ENCODE measurements at places on chromosomes 4 and X.
A peak's percentile ranks its signal among the peaks of the same experiment; 100 is the strongest.

DNA sequence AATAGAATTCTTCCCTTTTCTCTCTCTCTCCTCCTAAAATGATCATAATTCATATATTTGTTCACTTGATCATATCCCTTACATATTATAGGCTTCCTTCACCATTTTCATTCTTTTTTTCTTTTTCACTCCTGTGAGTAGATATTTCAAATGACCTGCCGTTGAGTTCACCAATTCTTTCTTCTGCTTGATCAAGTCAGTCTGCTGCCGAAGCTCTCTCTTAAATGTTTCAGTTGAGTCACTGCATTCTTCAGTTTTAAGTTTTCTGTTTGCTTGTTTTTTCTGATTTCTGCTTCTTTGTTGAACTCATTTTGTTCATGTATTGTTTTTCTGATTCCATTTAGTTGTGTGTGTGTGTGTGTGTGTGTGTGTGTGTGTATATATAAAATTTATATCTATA is 354.3 kb downstream of the GPAT3 start:
- no peak for DNase-seq

DNA sequence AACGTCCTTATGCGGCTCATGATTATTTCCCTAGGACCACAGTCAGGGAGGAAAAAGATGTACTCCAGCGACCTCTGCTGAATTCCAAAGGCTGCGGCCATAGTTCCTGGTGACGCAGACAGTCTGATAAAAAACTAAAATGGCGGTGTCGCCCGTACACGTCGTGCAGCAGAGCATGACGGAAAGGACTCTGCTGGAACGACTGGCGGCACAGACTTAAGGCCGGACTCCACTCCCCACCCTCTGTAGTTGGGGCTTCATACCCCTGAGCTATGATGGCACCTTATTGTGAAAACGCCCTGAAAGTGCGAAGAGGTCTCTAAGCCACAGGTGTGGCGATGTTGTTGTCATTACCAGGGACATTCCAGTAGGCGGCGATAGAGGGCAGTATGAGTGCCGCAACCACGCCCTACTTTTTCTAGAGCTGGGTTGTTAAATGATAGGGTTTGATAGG is 90.0 kb upstream of the EDA2R start:
- DNase-seq = peak; percentile 73

DNA sequence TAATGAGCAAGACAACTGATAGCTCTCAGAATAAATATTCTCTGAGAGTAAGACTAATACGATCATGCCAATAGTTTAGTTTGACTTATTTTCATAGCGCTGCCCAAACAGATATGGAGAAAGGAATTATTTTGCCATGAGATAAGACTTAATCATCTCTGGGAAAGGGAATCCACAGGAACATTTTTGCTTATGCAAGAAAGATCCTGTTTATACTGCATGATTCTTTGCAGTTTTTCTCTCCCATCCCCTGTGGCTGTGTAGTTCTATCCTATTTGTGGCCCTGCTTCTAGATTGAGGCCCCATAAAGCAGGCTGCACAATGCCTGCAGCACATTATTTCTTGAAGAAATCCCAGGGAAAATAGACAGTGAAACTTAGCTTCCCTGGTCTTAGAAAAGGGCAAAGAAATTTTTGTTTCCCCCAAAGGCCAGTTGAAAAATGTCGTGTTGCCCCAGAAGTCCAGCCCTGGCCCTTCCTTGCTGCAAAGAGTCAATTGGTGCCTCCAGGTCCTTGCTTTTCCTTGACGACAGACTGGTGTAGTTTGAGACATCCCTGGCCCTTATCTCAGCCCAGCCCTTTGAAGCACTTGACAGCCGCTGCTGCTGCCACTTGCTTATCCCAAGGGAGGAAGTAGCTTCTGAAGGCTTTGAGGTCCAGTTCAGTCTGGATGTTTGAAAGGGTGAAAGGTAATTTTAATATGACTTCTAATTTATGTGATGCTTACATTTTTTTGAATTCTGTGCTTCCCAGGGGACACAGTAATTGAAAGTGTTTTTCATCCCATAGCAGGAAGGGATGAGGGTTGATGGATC is 45.0 kb upstream of the SH3RF1 start:
- peak; percentile 11 for DNase-seq

DNA sequence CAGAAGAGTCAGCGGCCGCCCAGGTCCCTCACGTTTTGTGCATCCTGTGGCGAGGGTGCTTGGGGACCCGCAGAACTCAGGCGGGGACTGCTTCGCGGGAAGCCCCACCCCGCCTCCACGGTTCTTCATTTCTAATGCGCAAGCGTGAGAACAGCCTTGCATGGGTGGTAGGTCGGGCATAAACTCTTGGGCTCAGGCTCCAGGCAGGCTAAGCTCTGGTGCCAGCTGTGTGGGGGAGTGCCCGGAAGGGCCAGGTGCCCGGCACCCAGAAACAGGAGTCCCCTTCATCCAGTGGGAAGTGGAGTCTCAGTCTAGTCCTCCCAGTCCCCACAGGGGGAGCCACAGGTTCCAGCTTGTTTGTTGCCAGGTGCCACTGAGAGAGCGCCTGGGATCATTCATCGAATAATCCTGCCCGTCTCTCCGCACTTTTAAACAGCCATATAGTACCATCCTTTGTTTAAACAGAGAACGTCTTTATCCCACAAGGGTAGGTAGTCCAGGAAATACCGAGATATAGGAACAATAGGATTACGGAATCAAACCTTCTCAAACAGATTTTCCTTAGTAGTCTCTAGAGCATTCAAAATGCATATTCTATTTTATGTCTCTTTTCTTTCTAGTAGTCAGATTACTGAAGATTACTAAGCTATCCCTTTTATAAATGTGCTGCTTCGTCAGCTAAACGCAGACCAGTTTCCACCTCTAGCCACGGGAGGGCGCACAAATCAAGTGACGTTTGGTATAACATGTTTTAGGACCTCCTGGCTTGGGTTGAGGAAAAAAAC is 12.7 kb upstream of the RBBP7 start:
- peak; percentile 81 for DNase-seq

- no peak for DNase-seq
These were observed 430.1 kb downstream of the GABRG1 start for GRCh38 chr4:45693746-45694145.

DNA sequence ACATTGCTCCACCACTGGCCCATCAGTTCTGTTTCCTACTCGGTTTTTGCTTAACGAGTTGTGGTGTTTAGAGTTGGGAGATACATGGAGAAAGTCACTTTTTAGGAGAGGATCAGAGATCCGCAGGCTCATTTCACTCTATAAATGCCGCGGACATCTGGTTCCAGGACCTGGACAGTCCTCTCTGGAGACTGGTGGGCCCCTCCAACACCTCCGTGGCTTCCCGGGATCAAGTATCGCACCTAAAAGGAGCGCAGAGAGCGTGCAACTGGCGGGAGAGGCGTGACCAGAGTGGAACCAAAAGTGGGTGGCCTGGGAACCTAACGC is 9.9 kb upstream of the CLTRN start:
- no peak for DNase-seq

DNA sequence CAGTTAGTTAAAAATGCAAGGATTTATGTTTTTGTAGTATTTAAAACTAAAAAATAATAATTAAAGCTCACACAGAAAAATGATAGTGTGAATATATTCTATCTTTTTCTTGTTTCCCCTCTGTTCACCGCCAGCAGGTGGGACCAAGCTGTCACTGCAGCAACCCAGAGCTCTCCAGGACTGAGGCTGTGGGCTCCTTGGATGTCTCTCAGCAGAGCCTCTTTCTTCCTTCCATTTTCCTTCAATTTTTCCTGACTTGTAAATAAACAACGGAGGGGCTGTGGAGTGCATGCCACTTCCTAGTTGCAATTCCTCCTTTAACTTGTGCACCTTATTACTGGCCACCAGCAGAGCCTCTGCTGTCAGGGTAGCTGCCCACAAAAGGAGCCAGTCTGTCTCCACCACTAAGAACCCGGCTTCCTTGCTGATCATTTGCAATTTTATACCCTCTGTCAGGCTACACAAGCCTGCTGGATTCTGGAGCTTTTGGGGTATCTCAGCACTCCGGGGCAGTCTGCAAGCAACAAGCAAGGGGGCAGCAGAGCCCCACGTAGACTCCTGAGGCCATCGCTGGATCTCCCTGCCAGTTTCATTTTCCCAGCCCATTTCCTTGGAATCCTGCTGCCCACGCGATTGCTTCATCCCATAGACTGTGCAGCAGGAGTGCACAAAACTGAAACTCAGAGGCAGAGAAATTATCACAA is 1467.4 kb downstream of the C4orf33 start:
- peak; percentile 57 for DNase-seq

GRCh38 chr4:17997129-17997528 is 24.4 kb downstream of the LCORL start:
- DNase-seq = no peak

DNA sequence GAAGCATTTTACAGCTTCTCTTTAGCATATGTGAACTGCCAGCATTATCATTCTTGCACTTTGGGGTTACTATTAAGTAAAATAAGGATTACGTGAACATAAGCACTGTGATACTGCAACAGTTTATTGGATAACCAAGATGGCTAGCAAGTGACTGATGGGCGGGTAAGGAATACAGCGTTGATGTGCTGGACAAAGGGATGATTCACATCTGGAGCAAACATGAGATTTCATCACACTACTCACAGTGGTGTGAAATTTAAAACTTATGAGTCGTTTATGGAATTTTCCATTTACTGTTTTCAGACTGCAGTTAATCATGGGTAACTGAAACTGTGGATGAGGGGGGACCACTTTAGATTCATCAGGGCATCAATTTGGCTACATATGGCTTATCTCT is 16.0 kb downstream of the NBDY start:
- DNase-seq = peak; percentile 41

GRCh38 chr4:183977707-183978106 is 72.6 kb downstream of the STOX2 start:
- DNase-seq = no peak

DNA sequence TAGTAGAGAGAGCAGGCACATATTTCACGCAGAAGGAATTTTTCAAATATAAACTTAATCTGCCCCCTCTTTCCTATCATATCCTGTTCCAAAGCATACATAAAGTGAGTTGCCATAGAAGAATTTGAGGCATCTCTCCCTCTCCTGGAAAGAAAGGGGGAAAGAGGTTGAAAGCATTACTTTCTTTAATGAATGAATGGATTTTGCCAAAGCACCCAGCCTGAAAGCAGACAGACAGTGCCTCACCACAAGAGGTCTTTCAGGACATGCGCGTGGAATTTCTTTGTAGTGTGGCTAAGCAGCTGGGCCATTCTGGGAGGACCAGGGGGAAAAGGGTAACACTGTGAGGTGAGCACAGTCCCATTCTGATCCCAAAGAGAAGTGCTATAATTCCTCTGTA is 651.4 kb downstream of the IQCM start:
- peak; percentile 74 for DNase-seq

DNA sequence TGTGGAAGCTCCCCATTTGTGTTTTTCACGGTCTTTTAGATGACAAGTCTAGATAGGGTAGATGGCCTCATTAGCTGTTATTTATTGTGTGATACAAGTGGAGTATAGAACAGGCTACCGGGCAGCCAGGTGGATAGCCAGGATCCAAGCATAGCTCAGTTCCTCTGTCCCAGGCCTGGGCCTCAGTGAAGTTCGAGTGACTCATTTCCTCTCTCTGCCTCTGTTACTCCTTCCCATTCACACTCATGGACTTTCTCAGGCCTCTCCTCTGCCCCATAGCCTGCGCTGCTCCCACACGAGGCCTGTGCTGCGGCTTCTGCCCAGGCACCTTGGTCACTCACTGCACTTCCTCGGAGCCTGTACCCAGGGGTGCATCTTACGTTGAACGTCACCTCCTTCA is 54.5 kb downstream of the TENM3 start:
- DNase-seq = no peak

DNA sequence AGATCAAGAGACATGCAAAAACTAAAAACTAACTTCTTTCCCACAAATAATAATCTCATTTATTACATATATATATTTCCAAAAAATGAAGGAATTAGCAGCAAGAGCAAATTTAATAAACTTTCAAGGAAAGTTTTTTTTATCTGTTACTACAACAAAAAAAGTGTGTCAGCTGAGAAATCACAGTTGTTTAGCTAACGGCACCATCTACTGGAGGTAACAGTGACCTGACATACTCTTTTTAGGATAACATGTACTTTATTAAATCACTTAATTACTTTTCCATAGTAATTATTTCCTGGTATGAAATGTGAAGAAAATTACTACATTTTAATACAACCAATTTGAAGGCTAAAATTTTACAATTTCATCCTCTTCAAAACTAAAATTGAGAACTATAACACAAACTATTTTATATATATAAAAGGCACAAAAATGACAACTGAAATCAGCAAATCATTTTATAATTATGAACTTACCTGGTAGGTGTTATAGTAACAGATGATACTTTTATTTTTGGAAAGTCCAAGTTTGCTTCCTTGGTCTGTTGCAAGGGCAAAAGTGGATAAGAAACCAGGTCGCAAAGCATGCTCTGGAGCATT is 9.1 kb downstream of the LAMTOR3 start:
- peak; percentile 49 for DNase-seq

DNA sequence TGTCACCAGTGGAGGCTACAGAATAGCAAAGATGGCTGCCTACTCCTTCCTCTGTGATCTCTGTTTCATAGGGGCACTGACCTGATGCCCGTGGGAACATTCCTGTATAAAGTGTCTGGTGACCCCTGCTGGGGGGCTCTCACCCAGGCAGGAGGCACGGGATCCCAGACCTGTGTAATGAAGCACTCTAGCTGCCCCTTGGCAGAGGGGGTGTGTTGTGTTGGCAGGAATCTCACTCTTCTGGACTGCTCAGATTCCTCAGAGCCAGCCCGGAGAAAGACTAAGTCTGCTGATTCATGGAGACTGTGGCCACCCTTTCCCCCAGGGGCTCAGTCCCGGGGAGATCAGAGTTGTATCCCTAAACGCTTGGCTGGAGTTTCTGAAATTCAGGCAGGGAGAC is 648.3 kb downstream of the SPRY1 start:
- DNase-seq = no peak

DNA sequence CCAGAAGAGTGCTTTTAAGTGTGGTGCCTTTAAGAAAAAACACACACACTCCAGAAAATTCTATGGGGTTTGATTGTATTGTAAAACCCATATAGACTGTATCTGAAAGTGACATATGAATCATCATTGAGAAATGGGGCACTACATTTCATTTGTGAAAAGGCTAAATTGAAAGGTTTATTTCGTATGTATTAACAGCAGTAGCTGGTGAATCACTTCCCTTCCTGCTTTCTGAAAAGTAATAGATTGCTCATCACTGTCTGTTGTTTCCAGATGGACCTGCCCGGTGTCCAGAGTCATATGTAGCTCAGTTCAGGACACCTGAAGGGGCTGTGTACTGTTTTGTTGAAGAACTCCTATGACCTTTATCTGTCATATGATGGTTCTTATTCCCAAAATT is 28.1 kb upstream of the HPRT1 start:
- no peak for DNase-seq

GRCh38 chrX:19889582-19890342 is 2.4 kb upstream of the SH3KBP1 start:
- DNase-seq = peak; percentile 47

GRCh38 chrX:34629572-34629971 is 27.5 kb downstream of the TMEM47 start:
- no peak for DNase-seq

Data from myocyte (in vitro differentiated cells).